Activated CD4-positive, alpha-beta T cell treated with anti-CD3 and anti-CD28 coated beads, Interleukin-2, amount 50 U/mL, for 24 hours (primary cell): ENCODE measurements at places on chromosomes 11 and 22.

GRCh38 chr11:26021017-26021416 lies 310.9 kb upstream of the ANO3 start:
- DNase-seq: no peak

GRCh38 chr11:64410404-64410734 lies 51.4 kb downstream of the RPS6KA4 start:
- no peak for DNase-seq

GRCh38 chr22:24592851-24593558 lies at the start of gene LRRC75B:
LRRC75B (minus strand) TSS chr22:24593073; CDS start chr22:24593039, 34 bp downstream.
- no peak for DNase-seq

- DNase-seq: no peak
Observed at GRCh38 chr11:3009481-3009880, 17.4 kb upstream of the NAP1L4 start.

DNA sequence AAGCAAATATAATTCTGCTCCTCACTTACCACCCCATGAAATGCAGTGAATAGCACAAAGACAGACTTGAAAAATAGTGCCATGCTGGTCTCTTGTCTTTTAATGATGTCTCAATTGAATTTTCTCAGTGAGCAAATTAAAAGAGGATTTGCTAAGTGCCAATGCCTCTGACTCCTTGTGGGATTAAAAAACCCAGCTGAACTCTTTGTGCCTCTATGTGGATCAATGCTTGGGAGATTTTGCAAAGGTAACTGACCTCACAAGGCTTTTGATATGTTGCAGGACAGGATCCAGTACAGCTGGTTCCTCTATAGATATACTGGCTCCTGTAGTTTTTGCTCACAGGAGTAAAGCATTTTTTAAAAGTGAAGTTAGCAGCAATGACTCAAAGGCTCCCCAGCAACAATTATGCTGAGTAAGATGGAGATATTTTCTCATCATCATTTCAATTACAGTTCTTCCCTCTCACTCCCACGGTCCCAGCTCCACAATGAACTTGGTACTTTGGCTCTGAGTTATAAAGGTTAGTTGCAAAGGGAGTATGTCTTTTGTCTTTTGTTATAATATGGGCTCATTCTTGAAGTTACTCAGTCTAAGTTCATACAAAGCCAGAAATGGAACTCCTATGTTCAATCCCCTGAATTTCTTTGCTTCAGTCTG lies 471.5 kb downstream of the LRRC4C start:
- DNase-seq: no peak

DNA sequence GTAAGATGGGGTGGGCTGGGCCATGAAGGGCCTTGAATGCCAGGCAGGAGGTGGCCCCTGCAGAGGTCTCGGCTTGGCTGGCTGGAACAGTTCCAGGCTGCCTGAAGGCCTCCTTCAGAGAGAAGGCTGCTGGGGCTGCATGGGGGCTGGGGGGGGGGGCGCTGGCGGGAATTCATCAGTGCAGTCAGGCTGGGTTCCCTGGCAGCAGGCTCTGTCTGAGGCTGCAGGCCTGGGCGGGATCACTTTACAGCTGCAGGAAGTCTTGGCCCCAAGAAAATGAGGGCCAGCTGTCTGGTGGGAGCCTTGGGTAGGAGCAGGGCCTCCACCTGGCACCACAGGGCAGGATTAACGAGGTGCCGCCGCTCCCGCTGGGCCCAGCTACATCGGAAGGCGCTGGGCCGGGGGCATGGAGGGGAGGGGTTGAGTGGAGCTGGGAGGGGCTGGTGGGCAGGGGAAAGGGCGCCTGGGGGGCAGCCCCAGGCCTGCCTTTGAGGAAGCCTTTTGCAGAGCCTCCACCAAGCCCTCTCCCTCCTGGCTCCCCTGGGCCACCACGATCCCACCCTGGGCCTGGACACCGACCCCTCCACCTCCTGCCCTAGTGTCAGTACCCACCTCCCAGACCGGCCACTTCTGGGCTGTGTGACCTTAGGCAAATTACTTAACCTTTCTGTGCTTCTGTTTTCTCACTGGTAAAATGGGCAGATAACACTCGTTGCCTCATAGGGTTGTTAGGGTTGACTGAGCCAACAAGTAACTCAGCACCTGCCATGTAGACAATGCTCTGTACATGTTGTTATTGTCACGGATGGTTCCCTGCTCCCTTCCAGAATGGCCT lies 31.0 kb upstream of the HMOX1 start:
- no peak for DNase-seq
